ENCODE measurements at places on chromosomes 11 and 22. TPM values are rescaled to one million over a fixed set of nuclear protein-coding genes. Genes with fewer than 3 reads are reported as not detected.

DNA sequence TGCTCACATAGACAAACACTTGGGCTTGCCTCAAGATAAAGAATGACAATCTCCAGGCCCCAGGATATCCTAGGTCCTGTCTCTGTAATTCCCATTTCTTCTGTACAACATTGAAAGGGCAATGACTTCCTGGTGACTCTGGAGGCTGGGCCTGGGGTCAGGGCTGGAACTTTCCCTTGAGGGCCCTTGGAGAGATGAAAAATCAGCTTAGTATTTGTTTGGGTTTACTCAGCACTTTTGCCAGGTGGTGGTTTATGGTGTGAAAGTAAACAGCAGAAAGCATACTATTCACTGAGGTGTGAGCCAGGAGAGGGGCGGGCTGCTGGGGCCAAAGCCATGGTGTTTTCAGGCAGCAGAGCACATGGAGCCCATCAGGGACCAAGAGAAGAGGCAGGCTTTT is 214.7 kb upstream of the NARS2 start:
- no peak for DNase-seq

DNA sequence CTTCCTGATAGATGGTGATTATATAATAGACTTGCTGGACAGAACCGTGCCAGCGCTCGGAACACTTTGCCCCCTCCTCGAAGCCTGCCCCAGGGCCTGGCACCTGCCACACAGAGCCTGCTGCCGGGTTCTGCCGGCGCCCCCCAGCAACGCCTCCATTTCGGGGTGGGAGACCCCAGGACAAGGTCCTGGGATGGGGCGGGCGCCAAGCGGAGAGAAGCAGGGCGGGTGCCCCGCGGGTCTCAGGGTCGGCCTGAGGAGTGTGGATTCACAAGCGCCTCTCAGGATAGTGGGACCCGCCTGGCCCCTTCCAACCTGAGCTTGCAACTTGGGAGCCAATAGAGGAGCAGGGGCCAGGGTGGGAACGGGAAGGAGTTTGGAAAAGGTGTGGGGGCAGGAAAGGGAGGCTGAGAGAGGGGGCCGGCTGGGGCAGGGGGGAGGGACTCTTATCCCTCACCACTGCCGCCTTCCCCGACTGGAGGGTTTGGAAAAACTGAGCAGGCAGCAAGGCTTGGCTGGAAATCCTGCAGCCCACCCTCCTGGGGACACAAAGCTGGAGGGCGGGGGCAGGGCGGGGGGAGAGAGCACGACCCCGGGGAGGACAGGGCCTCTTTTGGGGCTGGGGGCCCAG is 3.3 kb upstream of the BCL9L start:
- no peak for DNase-seq

- no peak for DNase-seq
These were observed 40.7 kb downstream of the SLC22A12 start for GRCh38 chr11:64631675-64632074.

GRCh38 chr11:103396237-103396636 is 287.0 kb downstream of the DYNC2H1 start:
- DNase-seq = no peak

SF3A1 gene
- total RNA-seq = 92.9 TPM

GRK3 gene
- 74.9 TPM for total RNA-seq

SMC1B gene
- not detected for total RNA-seq
